Activated B cell treated with CpG ODN at 0.5 μM for 24 hours (primary cell): ENCODE measurements at places on chromosomes 1 and 21.

DNA sequence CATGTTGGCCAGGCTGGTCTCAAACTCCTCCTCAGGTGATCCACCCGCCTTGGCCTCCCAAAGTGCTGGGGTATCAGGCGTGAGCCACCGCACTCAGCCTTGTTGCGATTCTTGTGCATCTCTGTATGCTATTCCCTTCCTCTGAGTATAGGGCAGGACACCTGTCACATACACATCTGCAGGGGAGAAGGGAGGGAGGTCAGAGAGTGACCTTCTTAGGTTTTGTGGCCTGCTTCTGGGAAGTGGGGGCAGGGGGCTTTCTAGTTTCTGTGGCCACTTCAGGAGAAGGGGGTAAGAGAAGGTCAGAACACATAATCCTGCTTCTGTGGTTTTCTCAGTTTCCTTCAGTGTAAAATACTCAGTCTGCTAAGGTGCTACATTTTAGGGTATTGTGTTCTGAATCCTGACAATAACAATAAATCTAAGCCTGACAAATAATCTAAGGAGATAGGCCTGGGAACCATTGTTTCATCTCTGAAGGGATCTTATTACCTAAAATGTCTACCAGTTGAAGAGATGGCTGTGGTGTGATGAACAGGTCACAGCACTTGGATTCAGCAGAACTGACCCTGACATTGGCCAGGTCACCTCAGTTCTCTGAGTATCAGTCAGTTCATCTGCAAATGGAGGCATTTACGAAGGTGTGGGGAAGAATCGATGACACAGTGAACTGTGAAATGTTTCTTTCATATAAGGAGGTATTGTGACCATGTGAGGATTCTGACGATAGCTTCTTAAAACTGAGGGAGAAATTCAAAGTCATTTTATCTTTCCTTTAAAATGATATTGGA is 212.6 kb upstream of the L1TD1 start:
- DNase-seq, result no peak

DNA sequence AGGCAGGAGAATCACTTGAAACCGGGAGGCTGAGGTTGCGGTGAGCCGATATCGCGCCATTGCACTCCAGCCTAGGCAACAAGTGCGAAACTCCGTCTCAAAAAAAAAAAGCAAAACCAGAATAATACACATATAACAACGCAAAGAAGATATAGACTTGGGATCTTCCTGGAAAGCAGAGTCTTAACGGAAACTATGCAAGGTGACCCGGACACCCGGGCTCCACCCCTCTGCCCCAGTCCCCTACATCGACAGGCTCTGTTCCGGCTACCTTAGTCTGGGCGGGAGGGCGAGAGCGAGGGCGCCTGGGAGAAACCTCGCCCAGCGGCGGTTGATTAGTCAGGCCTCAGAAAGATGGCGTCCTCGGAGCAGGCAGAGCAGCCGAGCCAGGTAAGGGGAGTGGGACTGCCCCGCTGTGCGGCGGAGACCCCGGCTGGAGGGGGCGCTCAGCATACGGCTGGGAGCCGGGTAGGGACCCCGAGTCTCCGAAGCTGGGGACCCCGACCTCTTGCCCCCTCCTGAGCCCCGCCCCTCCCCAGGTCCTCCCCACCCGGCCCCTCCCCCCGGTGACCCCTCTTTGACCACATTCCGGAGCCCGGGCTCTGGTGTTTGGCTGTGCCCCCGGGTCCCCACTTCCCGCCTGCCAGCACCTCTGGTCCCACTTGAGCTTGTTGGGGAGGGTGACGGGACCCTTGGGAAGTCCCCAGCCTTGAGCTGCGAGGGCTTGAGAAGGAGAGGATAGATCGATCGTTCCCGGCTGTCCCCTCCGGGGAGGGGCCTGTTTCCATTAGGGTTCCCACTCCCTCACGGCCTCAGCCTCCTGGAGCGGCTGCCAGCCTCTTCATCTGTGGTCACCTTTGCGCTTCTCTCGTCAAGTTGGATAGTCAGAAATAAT is at the start of gene PEX14:
Gene PEX14, plus strand, starts transcription at position 338 of the 895 bp plus-strand sequence. Its CDS starts 17 bp downstream, at position 355.
- peak; percentile 76 for DNase-seq

DNA sequence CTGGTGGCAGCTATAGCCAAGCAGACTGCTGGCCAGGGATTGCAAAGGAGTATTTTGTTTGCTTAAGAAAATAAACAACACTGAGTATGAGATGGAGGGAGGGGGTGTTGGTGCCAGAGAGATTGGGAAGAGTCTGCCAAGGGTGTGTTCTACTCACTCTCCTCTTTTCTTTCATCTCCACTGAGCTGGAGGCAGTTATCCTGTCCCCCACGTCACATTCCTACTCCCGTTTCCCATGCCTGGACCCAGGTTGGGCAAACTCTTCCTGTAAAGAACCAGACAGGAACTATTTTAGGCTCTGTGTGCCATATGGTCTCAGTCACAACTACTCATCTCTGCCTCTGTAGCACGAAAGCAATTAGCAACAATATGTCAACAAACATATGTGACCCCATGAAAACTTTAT is 1.4 kb upstream of the IL24 start:
- DNase-seq, result no peak

DNA sequence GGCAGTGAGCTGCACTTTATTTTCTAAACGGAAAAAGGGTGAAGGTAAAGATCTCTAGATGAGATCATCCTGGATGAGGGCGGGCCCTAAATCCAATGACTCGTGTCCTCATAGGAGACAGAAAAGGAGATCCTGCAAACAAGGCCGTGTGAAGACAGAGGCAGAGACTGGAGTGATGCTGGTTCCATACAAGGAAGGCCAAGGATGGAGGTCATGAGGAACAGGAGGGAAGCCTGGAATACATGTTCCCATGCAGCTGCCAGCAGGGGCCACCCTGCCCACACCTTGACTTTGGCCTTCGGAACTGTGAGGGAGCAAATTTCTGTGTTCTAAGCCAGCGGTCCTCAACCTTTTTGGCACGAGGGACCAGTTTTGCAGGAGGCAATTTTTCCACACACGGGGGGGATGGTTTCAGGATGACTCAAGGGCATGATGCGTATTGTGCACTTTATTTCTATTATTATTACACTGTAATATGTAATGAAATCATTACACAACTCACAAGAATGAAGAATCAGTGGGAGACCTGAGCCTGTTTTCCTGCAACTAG is 94.3 kb downstream of the PSMG1 start:
- DNase-seq, result no peak

DNA sequence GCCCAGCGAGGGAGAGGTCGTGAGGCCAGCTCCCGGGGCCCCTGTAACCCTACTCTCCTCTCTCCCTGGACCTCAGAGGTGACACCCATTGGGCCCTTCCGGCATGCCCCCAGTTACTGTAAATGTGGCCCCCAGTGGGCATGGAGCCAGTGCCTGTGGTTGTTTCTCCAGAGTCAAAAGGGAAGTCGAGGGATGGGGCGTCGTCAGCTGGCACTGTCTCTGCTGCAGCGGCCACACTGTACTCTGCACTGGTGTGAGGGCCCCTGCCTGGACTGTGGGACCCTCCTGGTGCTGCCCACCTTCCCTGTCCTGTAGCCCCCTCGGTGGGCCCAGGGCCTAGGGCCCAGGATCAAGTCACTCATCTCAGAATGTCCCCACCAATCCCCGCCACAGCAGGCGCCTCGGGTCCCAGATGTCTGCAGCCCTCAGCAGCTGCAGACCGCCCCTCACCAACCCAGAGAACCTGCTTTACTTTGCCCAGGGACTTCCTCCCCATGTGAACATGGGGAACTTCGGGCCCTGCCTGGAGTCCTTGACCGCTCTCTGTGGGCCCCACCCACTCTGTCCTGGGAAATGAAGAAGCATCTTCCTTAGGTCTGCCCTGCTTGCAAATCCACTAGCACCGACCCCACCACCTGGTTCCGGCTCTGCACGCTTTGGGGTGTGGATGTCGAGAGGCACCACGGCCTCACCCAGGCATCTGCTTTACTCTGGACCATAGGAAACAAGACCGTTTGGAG is 23.7 kb upstream of the TNFRSF1B start:
- DNase-seq, result no peak

DNA sequence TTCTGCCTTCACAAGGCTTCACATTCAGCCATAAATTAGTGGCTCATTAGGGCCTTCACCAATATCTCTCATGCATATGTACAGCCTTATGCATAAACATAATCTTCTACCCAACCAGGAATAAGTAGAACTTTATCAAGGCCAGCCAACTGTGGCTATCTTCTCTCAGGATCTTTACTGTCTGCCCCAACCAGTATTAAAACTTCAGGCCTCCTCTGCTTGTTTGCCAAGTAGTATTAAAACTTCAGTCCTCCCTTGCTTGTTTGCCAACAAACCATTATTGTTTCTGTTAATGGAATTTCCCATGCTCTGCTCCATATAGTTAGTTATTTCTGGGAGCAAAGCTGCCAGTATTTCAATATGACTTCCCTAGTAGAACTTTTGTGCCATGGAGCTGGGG is 80.1 kb downstream of the SLC5A9 start:
- DNase-seq, result no peak

DNA sequence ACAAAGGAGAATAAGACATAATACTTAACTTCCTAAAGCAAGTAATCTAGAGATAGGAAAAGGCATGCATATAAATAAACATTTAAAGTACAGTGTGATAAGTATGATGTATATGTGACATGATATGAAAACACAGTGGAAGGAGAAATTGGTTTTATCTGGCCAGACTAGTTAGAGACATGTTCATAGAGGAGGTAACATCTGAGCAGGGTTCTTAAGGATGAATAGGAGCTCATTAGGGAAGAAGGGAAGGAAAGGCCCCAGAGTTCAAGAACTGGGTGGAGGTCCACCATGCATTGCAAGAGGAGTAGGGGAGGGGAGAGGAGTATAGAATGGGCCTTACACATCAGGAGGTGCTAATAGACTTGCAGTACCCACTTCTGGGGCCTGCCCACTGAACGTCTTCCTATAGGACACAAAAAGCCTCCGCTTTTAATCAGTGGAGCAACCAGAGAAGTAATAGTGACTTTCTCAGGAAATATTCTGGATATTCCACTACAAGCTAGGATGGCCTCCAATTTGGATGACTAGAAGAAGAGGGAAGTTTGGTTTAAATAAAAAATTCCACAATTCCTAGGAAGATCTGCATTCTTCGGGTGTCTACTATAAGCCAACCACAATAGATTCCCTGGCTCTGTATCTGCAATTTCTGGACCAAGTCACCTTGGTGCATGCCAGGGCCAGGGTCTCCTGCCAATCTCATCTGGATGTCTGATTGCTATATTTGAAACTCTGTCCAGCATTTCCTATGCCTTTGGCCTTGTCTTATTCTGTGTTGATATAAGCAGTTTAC is 41.9 kb downstream of the NGF start:
- DNase-seq, result no peak

DNA sequence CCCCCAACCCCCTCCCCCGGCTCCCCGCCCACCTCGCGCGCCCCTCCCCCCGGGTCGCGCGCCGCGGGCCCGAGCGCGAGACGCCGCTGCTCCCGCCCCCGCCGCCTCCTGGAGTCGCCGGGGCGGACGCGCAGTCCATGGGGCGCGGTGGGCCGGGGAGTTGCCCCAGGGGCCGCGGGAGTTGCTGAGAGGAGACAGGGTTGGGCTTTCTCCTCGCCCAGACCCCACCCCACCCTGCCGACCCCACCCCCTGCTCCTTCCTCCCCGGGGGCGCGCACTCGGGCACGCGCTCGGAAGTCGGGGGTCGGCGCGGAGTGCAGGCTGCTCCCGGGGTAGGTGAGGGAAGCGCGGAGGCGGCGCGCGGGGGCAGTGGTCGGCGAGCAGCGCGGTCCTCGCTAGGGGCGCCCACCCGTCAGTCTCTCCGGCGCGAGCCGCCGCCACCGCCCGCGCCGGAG is at the start of gene LAMC1:
Gene LAMC1, plus strand, starts transcription at position 275 of the 455 bp plus-strand sequence. CDS start 297 bp downstream, outside the sequence.
- DNase-seq, result peak; percentile 76

- DNase-seq, result no peak
Measured at GRCh38 chr1:46001081-46001785, 131.2 kb downstream of the PIK3R3 start.

DNA sequence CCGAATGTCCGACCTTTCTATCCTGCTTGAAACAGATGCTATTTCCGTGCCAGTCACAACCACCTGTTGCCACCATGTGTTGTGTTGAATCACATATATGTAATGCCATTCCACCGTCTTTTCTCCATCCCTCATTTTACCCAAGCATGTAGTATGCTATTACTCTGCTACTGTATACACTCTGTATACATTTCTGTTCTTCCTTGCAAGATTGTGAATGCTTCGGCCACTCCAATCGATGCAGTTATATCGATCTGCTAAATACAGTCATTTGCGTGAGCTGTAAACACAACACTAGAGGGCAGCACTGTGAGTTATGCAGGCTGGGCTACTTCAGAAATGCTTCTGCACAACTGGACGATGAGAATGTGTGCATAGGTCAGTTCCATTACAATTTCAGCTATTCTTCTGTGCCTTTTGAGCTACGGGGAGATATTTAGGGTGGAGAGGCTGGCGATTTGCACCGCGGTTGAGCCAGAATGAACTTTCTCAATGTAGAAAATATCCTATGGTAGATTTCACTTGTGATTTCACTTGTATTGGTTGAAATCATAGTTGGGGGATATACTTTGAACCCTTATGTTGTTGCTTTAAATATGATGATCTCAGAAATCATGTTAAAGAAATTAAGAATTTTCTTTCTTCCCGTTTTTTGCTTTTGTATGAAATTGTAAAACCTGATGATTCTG is 289.8 kb downstream of the NTNG1 start:
- no peak for DNase-seq

DNA sequence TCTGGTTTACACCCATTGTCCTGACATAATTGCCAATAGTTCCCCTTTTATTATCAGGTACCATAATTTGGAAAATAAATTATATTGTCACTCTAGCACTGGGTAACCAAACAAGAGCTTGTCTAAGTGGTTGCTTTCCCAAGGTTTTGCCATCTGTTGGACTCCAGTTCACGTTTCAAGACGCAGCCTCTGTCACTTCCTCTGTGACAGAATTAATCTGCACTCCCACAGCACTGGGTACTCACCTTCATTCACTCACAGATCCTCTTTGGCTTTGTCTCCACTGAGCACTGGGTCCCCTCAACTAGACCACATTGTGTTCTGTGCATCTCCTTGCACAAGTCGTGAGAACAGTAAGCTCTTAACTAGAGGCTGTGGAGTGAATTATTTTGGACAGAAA is 123.6 kb upstream of the JUN start:
- DNase-seq, result no peak

DNA sequence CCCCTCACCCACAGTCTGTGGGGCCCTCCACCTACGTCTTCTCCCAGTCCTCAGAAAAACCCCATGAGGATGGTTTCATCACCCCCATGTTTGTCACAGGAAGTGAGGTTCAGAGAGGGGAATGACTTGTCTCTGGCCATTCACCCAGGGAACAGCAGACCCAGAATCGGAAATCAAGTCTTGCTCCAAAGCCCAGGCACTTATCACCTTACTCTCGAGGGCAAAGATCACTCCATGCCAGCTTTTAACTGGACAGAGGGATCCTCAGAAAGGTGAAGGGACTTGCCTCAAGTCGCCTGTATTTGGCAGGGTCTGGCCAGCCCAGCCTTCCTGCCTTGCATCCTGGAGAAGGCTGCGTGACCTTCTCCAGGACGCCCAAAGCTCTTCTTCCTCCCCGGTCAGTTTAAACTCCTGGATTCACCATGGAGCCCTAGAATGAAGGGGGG is 57.9 kb upstream of the SSBP3 start:
- DNase-seq, result no peak
